ENCODE measurements at places on chromosomes 4 and X.

- no peak for DNase-seq
Observed at GRCh38 chr4:25174674-25175073, 14.4 kb upstream of the SEPSECS start.

DNA sequence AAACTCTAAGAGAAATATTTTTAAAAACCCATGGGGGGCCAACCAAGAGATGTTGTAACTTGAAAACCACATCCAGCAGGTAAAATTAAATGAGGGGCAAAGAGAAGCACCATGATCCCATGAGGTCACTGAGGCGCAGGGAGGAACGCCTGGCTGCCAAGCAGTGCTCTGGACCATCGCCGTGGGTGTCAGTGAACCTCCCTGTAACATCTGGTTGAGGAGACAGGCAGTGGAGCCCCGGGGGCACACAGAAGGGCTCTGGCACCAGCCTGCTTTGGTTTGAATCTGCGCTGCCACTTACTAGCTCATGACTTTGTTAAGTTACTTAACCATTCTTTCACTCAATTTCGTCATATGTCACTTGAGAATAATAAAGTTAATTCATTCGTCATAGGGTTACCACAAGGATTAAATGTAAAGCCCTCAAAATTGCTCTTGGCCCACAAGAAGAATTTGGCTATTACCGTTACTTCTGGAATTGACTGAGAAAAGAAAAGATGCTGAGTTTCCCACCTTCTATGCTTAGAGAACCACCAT lies 41.6 kb upstream of the SLC25A4 start:
- no peak for DNase-seq

GRCh38 chr4:10457255-10457801 lies at the start of gene ZNF518B:
Gene ZNF518B (minus strand): TSS chr4:10457426. CDS start chr4:10446328, 11,098 bp downstream.
- peak; percentile 72 for DNase-seq

GRCh38 chr4:153137677-153138630 lies 66.3 kb upstream of the TRIM2 start:
- DNase-seq, result no peak

GRCh38 chr4:68348577-68348976 lies 1.3 kb downstream of the YTHDC1 start:
- DNase-seq, result no peak

DNA sequence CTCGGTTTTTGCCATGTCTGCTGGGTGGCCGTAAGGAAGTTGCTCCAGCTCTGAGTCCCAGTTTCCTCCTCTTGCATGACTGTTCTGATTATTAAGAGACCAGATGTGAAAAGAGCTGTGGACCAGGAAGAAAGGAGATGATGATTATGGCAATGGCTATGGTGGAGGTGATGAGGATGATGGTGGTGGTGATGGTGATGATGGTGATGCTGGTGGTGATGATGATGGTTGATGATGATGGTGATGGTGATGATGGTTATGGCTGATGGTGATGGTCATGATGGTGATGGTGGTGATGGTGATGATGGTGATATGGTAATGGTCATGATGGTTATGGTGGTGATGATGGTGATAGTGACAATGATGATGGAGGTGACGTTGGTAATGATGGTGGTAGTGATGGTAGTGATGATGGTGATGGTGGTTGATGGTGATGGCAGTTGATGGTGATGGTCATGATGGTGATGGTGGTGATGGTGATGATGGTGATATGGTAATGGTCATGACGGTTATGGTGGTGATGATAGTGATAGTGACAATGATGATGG lies 107.8 kb upstream of the NKX1-1 start:
- DNase-seq, result no peak

- DNase-seq, result no peak
Observed at GRCh38 chrX:154541896-154542722, 4.5 kb downstream of the G6PD start.

DNA sequence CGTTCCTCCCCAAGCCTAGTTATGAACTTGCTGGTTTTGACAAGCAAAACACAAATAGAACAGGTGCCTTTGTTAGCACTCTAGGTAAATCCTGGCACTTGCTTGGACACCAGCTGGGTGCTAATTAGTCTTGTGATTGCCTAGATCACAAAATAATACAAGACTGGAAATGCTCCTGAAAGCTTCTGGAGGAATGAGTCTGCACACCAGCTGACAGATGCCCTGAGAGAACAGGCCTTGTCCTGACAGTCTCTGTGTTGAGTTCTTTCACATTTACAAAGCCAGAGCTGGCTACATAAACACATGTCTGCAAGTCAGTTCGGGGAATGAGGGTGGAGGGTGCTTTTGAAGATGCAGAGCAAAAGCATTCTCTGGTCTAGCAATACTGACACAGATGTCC lies 93.8 kb downstream of the ELOVL6 start:
- no peak for DNase-seq

GRCh38 chr4:35734381-35735098 lies 509.8 kb downstream of the ARAP2 start:
- no peak for DNase-seq

DNA sequence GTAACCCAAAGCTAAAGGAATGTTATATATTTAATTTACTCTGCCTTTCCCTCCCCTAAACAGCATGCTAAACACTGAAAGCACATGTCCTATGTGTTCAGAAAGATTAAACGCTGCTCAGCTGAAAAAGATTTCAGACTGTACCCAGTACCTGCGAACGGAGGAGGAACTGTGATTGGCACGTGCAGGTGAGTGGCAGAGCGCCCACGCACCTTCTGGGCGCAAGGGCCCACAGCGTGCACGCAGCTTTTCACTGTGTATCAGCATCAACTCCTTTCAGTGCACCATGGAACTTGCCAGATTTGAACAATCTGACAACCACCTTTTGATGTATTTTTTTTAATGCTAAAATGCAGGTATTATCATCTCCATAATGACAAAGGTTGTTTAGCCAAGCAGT lies 87.7 kb downstream of the RFC1 start:
- no peak for DNase-seq

GRCh38 chr4:19735012-19735411 lies 516.7 kb upstream of the SLIT2 start:
- no peak for DNase-seq

DNA sequence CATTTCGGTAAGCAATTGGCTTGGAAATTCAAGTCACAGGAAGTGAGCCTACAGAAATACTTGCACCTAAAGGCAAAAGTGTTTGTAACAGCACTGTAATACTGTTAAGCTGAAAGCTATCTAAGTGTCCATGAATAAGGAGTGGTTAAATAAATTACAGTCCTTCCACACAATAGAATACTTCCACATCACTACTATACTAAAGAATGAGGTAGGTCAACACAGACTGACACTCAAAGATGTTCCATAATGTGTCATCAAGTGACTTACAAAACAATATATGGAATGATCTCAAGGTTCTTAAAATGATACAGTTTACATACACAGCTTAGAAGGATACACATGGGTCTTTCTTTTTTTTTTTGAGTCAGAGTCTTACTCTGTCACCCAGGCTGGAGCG lies 27.0 kb downstream of the SLC10A6 start:
- no peak for DNase-seq

GRCh38 chr4:184252136-184253071 lies 34.7 kb upstream of the ENPP6 start:
- no peak for DNase-seq

DNA sequence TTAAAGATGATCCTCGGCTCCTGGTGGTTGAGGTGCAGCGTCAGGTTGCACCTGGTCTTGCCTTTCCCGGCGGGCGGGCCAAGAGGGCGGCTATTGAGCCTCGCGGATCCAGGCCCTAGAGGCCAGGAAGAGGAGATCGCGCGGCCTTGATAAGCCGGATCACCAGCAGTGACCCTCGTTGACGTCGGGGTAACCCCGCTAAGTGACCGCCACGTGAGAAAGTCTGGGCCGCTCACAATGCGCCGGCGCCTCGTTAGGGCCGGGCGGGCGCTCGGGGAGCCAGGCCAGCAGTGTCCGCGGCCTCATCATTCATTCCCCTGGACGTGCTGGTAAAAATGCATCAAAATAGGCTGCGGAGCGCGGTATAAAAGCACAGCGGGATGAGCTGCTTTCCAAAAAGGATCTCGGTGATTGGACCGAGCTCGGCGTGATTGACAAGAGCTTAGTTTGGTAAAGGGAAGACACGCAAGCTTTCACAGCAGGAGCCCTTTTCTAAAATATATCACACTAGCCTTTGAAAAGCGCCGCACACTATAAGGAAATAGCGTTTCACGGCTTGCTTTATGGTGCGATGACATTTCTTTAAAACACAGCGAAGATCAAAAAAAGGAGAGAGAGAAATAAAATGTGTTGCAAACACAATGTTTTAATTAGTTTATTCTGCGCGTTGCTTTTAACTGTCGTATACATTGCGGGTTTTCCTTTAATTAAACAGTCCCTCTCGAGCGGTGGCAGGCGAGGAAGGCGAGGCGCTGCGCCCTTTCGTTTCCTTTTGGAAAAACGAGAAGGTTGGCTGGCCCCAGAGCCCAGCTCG lies 15.9 kb upstream of the ZIC3 start:
- DNase-seq, result no peak

DNA sequence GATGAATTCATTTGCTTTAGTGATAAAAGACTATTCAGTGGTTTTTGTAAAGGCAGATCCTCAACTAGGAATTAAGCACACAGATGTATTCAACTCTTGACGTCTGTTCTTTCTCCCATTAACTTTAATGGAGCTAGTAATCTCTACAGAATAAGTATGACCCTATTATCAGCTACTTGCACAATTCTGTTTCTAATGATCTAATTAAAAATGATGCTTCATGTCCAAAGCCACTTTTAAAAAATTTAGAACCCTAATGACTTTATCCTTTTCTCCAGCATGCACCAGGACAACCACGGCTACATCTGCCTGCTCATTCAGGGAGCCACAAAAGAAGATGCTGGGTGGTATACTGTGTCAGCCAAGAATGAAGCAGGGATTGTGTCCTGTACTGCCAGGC lies 85.4 kb downstream of the CBR4 start:
- DNase-seq, result no peak

- DNase-seq, result no peak
Observed at GRCh38 chr4:113919611-113920010, 59.8 kb downstream of the ARSJ start.

GRCh38 chr4:73019462-73020047 lies 50.0 kb downstream of the COX18 start:
- DNase-seq, result no peak

GRCh38 chrX:154515966-154516655 lies at the start of gene FAM3A:
Gene FAM3A (minus strand): TSS chrX:154516232. CDS start chrX:154515772, 460 bp downstream.
- peak; percentile 79 for DNase-seq

DNA sequence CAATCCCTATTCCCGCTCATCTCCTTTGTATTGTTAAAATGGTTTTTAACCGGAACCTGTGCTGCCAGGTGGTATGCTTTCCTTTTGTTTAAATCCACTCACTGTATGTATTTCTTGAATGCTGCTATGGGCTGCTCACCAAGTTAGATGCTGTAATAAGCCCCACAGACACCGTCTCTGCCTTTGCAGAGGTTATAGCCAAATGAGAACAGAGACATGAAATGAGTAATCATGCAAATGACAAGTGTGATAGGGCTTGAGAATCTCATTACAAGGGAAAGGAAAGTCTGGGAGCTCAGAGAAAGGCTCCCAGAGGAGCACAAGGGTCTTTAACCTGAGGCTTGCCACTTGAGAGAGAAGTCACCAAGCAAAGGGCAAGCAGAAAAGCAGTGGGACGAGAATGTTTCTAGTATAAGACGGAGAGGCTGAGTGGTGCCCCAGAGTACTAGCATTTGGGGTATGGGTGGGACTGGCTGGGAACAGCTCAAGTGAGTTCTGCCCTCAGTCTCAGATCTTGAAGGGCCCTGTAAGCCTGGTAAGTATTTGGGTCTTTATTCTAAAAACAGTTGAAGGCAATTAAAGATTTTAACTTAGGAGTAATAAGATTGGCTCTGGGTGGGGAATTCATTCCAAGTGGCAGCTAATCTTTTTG lies 110.8 kb upstream of the H2AZ1 start:
- DNase-seq, result no peak

DNA sequence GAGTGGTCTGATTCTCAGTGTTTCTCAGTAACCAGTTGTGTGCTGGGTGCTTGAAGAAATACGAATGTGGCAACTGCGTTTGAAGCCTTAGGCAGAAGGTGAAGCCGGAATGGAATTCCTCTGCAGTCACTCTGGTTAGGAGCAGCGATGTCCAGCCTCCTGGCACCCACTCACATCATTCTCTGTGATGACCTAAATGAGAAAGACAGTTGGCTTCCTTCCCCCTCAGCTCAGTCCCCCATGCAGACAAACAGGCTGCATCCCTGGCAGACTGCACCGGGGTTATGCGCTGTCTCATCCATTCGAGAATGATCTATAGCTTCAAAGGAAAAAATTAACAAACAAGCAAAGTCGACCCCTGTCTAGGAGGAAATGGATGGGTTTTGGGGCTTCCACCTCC lies 170.1 kb upstream of the SCML1 start:
- no peak for DNase-seq

DNA sequence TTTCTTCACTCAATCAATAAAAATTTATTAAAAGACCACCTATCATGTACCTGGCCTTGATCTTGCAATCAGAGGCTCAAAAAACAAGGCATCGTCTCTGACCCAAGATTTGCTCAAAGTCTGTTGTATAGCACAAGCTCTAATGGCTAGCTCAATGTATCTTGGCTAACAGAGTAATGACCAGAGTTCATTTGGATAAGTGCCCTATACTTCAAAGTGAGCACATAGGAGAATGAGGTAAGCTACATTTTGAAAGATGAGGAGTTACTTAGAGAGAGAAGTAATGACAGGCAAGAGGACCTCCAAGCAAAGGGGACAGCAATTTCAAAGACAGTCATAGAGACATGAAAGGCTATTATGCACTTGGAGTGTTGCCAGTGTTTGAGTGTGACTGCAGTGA lies 22.9 kb upstream of the GABRQ start:
- DNase-seq, result no peak

- peak; percentile 52 for DNase-seq
Observed at GRCh38 chr4:80072228-80072743, 743 bp downstream of the ANTXR2 start.

DNA sequence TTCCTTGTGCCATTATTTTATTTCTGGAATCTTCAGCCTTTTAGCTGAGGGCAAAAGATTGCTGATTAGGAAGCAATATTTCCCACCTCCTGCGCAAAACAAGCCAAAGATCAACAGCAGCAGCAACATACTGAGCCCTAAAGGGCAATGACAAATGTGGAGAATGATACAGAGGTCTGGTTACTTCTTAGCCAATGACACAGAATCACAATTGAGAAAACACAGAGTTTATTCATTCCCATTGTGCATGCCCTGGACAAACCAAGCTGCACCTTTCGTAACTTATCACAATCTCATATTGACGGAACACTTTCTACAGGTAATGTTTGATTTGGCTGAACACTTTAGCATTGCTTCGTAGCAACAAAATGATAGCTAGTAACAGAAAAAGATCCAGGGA lies 13.4 kb downstream of the F9 start:
- no peak for DNase-seq

GRCh38 chr4:76657443-76657842 lies 222.4 kb downstream of the SHROOM3 start:
- no peak for DNase-seq

- DNase-seq, result no peak
Observed at GRCh38 chr4:108877821-108878220, 115.0 kb upstream of the ETNPPL start.

GRCh38 chr4:24603343-24603742 lies 19.0 kb upstream of the DHX15 start:
- no peak for DNase-seq
